ENCODE measurements at places on chromosomes 7 and 10.
A peak's percentile ranks its signal among the peaks of the same experiment; 100 is the strongest.

GRCh38 chr7:107276220-107276827 lies 107.5 kb downstream of the HBP1 start:
- no peak for DNase-seq

- peak; percentile 30 for DNase-seq
These were observed 24.2 kb downstream of the CRTAC1 start for GRCh38 chr10:98006266-98006665.

GRCh38 chr10:44178281-44178680 lies 206.6 kb downstream of the CXCL12 start:
- no peak for DNase-seq

- DNase-seq = no peak
These were observed 63.3 kb upstream of the DNAJB12 start for GRCh38 chr10:72417971-72418370.

GRCh38 chr10:15069230-15069629 lies 19.3 kb downstream of the ACBD7 start:
- DNase-seq = no peak

DNA sequence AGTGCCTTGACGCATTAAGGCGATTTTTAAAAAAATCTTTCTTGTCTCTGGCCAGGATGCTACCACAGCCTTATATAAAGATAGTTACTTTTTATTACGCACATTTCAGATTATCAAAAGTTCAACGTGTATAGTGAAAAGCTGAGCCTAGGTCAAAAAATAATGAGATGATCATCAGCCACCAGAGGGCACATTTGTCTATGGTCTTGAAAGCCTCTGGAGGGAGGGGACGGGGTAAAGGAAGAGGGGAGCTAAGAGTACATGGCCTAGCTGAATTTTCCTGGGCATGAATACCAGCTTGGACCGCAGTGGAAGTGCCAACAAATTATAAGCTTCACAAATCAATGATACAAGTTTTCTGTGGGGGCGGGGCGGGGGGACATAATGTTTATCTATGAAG lies 285.9 kb upstream of the SMIM30 start:
- DNase-seq = no peak

GRCh38 chr10:95319239-95319638 lies 28.4 kb upstream of the PDLIM1 start:
- no peak for DNase-seq

DNA sequence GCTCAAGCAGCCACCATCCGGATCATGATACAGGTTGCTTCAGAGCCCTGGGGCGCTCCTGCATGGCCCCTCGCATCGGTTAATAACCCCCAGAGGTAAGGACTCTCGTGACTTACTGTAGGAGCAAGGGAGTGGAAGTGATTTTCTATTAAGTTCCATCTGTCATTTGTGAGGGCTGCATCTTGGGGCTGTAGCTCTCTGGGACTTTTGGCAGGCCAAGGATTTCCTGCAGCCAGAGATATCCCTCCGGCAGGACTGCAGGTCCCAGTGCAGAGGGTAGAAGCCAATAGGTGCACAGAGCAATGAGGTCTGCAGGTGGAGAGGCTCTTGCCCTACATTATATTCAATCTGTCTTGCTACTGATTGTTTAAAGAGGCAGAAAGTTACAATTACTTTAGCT lies 356.8 kb upstream of the ADARB2 start:
- DNase-seq = no peak
